ENCODE measurements at places on chromosomes 2 and 18.

DNA sequence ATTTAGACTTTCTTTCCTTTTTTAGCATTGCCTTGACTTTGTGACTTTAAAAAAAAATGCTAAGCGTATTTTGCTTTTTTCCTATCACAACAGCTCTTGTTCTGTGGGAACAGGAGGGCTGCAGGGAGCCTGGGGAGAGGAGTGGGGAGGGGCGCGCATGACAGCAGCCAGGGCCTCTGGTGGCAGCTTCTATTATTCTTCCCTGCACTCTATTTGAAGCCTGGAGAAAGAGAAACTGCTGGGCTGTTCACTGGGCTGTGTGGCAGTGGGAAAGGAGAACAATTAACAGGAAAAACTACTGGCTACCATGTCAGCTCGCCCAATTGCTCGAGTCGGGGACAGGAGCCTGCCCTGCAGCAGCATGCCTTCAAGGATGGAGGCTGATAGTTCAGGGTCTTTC lies 119.0 kb upstream of the ZBTB14 start:
- DNase-seq, result no peak

DNA sequence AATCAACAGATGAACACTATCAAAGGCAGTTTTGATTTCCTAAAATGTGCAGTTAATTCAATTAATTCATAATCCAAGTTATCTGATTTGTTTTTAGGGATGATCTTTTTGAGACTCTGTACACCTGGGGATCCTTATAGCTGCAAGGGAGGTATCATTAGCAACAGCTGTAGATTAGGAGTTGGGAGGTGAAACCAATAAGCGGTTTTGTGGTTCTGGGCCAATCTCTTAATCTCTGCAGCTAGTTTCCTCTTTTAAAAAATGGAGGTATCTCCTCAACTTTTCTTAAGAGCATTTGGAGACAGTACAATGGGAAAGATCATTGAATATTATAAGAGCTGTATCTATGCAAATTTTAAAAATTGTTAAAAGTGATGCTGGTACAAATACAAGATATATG lies 126.0 kb downstream of the MC4R start:
- peak; percentile 23 for DNase-seq

GRCh38 chr2:197777823-197778407 lies 7.2 kb downstream of the BOLL start:
- peak; percentile 62 for DNase-seq

DNA sequence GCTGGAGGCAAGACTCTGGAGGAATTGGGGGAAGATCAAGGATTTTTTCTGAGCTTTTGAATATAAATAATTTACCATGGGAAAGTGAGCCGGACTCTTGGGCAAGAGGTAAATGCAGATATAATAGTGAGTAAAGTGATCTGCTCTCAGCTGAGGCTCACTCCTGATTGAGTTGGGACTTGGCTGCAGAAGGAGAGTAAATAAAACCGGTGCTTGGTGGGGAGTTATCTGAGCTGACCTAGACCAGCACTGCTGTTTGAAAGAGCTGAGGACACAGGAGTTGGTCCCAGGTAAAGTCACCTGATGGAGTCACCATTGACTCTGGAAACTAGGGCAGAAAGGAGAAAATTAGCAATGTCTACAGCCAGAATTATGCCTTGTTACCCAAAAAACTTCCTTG lies 57.3 kb upstream of the LRPPRC start:
- no peak for DNase-seq
